ENCODE measurements at places on chromosomes 11 and 22. TPM values are rescaled to one million over a fixed set of nuclear protein-coding genes. Genes with fewer than 3 reads are reported as not detected.

Gene MS4A12
- total RNA-seq: not detected

Gene DBX1
- total RNA-seq: not detected

Gene SLC22A12
- not detected for total RNA-seq

Gene CCDC116
- total RNA-seq: 0.43 TPM

Gene CERK
- total RNA-seq: 60.0 TPM

Gene CBLIF
- total RNA-seq: not detected

Gene CDKN1C
- 11.5 TPM for total RNA-seq

- DNase-seq: no peak
Observed at GRCh38 chr11:12897390-12897789, 111.7 kb upstream of the RASSF10 start.

GRCh38 chr11:69233744-69234570, 60.0 kb upstream of the MYEOV start:
- DNase-seq: peak; percentile 69

GRCh38 chr11:119406005-119406404, 17.0 kb downstream of the THY1 start:
- DNase-seq: no peak

DNA sequence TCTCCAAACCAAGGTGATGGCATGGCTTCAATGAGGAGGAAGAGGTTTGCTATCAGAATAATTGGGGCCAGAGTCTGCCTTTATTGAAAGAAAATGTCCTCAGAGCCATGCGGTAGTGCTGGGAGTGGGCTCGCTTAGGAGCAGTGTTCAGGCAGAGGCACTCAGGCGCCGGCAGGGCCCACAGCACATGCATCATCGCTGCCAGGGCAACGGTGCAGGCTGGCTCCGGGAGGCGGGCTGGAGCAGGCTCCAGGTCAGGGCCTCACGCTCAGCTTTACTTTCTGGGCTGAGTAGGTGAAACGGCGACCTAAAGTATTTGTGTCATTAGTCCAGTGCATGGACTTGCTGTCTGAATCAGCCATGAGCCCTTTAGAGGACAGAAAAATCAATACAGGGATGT, 169.9 kb upstream of the CCDC90B start:
- no peak for DNase-seq

DNA sequence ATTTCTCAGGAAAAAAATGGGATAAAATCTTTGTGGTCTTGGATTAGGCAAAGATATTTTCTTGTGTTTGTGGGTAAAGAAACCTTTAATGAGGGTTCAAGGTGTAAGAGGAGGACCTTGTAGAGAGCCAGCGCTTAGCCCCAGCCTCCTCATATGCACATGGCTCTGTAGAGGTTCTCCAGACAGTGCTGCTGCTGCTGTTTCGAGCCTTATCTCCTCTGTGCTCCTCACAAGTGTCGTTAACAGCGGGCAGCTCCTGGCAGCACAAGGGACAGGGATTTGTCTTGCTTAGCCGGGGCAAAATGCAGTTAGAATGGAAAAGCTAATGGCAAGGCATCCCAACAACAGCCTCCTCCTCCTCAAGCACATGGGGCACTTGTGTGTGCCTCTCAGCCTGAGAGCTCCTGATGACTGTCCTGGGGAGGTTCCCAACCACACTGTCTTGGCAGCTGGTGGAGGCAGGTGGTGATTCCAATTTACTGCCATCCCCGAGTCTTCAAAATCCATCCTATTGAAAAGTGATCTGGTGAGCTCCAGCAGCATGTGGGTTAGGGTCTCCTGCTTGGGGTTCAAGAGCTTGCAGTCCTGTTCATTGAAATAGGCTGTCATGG, 7.6 kb upstream of the MSANTD2 start:
- no peak for DNase-seq

DNA sequence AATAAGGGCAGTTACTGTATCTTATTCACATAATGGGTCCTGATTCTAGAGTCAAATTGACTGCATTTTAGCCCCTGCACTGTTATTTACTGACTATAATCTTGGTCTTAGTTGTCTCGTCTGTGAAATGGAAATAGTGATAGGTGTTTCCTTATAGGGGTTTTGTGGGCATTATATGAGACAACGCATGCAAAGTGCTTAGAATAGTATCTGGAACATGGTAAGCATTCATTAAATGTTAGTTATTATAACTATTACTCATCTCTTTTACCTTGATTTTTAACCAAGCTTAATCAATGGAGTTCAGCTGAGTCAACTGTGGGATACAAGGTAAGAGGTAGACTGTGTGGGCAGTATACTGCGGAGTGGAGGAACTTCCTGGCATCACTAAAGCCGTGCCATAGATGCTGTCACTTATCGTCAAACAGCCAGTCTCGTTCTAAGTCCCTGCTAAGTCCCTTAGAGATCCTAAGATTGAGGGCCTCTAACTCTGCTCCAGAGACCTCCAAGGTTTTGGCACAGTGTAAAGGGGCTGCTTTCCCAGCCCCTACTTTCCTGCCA, 2.6 kb upstream of the ZC3H12C start:
- DNase-seq: no peak

- peak; percentile 74 for DNase-seq
Observed at GRCh38 chr11:2803186-2804091, 82.1 kb downstream of the CDKN1C start.

DNA sequence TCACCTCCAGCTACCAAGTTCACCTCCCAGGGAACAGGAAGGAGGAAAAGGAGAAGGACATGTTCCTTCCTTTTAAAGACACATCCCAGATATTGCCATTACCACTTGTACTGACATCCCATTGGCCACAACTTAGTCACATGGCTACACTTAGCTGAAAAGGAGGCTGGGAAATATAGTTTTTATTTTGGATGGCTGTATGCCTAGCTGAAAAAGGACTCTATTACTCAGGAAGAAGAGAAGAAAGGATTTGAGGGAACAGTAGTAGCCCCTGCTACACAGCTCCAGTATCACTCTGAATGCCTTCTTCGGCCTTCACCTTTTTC, 2.1 kb upstream of the APOA5 start:
- no peak for DNase-seq

DNA sequence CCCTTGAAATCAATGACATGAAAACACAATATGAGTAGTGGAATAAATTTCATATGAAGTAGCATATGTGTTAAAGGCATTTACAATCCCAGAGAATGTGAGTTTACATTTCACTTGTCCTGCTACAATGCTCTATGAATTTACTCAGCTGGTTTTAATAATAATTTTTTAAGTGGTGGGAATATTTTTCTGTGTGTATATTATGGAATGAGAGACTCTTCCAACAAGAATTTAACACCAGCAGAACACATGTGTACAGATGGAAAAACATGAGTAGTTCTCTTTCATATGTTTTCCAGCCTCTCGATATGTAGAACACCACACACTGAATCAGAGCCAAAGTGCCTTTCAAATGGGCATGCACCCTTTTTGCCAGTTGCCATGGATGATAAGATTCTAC, 170.4 kb downstream of the MAML2 start:
- DNase-seq: no peak

DNA sequence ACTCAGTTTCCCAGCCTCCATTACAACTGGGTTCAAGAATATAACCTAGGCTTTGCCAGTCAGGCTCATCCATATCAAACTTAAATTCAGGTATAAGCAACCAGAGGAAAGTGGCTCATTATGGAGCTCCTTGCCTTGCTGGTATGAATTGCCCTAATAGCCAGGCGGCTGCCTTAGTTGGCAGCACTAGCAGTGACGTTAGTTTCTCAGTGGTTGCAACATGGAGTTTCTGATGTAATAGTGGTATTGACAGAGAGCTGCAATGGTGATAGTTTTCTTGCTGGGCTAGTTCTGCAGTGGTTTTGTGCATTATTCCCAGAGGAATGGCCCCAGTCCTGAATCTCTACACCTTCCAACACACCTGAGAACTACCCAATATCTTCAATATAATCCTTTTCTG, 3.8 kb upstream of the TMEM123 start:
- DNase-seq: no peak

DNA sequence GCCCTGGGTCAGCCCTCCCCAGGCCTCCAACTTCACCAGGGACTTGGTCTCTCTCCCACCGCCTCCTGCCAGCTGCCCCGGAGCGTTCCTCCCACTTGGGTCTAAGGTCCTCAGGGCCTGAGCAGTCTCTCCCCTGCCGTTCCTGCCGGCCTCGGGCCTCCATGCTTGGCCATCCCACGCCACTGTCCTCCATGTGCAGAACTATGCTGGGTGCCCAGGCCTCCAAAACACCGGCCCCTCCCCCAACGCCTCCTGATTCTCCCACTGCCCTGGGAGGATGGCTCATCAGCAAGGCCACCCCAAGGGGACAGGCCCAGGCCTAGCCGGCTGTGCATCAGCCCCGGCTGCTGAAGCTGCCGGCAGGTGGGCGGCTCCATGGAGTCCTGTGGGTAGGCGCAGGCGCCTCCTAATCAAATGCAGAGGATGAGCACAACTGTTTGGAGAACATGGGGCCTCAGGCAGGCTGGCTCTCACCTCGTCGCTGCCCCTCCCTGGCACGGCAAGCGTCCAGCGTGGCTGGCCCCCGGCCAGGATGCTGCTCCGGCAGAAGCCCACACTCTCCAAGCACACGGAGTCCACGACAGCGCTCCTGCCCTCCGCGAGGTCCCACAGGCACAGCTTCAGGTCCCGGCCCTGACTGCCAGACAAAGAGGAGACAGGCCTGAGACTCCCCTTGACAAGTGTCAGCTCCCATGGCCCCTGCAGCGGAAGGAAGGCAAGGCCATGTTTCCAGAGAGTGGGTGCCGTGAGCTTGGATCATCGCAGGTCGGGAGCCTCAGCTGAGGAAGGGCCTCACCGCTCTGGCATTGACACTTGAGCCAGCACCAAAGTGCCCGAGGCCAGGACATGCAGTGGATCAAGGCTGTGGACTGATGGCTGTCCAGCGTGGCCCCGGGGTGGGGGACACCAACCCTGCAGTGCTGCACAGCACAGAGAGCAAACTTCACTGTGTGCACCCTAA, 42.6 kb downstream of the GNB1L start:
- DNase-seq: peak; percentile 64
